ENCODE measurements at places on chromosomes 4 and X.

GRCh38 chrX:40872351-40872750 lies 137.0 kb upstream of the MED14 start:
- no peak for DNase-seq

- no peak for DNase-seq
These were observed 58.0 kb downstream of the ENPEP start for GRCh38 chr4:110533940-110534339.

DNA sequence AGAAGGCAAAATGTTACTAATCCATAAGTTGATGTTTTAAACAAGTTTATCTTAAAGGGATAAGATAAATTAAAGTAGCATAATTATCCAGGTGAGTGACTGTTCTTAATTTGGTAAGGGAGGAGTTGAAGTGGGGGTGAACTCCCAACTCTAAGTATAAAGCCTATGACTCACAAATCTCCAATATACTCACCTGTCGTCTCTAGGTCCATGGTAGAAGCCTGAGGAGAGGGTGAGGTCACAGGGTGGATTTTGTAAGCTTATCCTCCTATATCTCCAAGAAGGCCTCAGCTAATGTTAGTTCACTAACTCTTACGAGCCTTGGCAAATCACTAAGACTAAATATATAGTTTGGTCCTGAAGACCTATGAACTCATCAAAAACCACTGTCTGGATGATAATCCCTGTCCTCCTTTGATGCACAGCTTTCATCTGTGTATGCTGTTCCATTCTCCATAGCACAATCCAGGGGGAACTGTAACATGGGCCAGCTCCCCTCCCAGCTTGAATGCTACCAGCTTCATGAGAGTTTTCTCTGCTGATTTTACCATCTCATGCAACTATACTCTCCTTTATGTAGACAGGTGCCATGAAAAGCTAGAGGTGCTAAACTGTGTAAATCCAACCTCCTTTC lies 158.7 kb downstream of the BTC start:
- no peak for DNase-seq

GRCh38 chrX:9867753-9868152 lies 81.5 kb downstream of the SHROOM2 start:
- DNase-seq = no peak

DNA sequence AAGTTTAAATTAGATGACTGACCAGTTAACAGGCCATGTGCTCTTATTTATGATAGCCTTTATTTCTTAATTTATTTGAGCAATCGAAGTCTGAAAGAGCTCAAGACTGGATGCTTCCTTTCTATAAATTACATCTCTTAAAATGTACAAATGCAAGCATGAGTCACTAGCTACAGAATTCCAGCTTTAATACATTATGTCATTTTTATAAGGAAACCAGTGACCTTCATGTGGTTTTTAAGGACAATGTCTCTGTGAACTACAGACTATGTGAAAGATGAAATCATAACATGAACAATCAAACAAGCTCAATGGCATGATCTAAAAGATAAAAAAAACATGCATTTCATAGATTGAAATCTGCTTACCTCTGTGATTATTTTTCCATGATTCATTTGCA lies 15.4 kb downstream of the HTR2C start:
- no peak for DNase-seq

- no peak for DNase-seq
These were observed 3.2 kb downstream of the ACOX3 start for GRCh38 chr4:8437281-8437680.

DNA sequence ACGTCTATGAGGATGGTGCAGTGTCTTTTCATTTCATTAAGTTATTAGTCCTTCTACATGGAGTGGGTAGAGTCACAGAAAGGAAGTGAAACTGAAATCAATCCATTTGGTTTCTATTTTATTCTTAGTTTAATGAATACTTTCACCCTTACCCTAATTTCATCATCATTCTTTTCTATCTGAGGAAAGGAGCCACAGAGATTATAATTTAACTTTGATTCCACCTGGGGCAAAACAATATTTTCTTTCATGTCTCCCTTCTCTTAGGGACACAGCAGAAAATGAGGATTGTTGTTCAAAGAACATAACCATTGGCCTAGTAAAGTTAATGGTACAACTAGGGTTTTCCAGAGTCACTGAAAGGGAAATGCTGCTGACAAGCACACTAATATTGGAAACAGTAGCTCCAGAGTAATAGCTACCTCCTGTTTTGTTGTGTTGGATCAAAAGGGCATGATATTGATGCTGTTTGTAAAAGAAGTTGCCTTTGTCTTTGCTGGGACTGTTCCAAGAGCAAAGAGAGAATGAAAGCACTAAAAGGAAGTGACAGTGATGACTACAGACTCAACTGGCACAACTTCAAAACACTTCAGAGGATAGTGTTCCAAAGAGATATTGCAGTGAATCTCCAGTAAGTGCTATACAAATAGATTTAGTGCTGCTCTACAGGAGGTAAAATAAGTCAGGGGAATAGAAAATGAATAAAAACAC lies 247.1 kb upstream of the PITX2 start:
- DNase-seq = no peak

- DNase-seq = peak; percentile 17
These were observed 15.5 kb upstream of the HSD17B11 start for GRCh38 chr4:87406462-87406861.

- peak; percentile 98 for DNase-seq
These were observed at the start of gene GRSF1 for GRCh38 chr4:70839589-70840093. Gene GRSF1 (minus strand): TSS chr4:70839890. CDS start chr4:70839827, 63 bp downstream.

GRCh38 chrX:120690941-120691340 lies 61.1 kb upstream of the C1GALT1C1 start:
- no peak for DNase-seq

GRCh38 chr4:142983065-142983464 lies 137.0 kb upstream of the INPP4B start:
- DNase-seq = no peak

DNA sequence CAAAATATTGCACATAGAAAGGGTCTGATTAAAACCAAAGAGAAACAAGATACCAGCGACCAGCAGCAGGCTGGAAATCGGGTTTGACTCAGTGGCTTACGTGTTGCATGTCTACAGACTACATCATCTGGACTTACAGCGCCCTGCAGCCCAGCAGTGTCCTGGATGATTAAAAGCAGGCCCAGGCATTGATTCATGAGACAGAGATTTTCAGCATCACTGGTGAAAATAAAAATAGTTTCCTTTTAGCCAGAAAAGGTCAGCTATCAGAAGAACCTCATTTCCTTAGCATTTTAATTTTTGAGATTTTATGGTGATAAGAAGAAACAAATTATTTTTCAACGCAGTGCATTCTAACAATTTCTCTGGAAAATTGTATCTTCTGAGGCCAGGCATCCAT lies 190.6 kb downstream of the PTTG2 start:
- DNase-seq = no peak

GRCh38 chrX:138345801-138346200 lies 365.7 kb downstream of the FGF13 start:
- DNase-seq = no peak

GRCh38 chr4:75547647-75548387 lies 8.0 kb upstream of the ODAPH start:
- DNase-seq = peak; percentile 71

GRCh38 chr4:16530688-16531635 lies 304.7 kb upstream of the TAPT1 start:
- no peak for DNase-seq

GRCh38 chrX:103562801-103563200 lies 22.5 kb upstream of the TCEAL4 start:
- no peak for DNase-seq

GRCh38 chrX:102950908-102951866 lies 14.1 kb downstream of the RAB40AL start:
- DNase-seq = peak; percentile 65

DNA sequence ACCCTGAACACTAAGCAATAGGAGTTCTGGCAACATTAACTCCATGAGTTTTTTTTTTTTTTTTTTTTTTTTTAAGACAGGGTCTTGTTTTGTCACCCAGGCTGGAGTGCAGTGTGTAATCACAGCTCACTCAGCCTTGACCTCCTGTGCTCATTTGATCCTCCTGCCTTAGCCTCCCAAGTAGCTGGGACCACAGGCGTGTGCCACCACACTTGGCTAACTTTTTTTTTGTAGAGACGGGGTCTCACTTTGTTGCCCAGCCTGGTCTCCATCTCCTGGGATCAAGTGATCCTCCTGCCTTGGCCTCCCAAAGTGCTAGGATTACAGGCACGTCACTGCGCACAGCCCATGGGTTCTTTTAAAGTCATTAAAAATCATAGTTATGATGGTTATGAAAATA lies 5.1 kb downstream of the RHOH start:
- no peak for DNase-seq

DNA sequence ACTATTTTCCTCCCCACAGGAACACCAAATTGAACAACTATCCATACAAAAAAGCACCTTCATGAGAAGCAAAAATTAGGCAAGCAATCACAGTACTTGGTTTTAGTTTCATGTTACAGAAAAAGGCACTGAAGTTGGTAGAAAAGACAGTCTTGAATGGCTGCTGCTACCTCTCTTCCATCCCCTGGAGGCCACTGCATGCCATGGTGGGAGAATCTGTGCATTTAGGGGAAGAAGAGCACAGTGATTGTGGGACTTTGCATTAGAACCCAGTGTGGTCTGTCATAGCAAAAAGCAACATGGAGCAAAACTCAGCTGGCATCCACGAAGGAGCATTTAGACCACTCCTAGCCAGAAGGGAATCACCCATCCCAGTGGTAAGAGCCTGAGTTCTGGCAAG lies 941.9 kb downstream of the PCDH18 start:
- no peak for DNase-seq

DNA sequence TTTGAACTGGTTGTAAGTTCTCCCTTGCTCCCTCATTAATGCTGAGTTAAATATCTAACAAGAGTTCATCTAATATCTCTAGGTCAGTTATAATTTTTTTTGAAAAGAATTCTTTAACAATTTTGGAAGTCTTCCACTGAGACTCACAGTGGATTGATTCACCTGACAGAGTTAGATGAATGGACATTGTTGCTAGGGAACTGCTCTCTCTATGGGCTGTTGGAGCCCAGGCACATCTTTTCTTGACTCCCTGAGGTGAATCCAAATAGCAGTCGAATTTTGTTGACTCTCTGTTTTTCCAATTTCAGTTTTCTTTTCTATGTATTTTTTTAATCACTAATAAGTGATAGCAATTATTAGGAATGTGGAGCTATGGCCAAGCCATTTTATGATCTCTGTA lies 996.1 kb upstream of the PABPC4L start:
- DNase-seq = no peak

- DNase-seq = peak; percentile 87
These were observed 482 bp upstream of the CDS1 start for GRCh38 chr4:84582302-84582987.

- no peak for DNase-seq
These were observed 173.4 kb upstream of the KIT start for GRCh38 chr4:54484383-54484782.

- DNase-seq = no peak
These were observed 166.1 kb downstream of the TENM3 start for GRCh38 chr4:182409271-182409670.

GRCh38 chr4:180240670-180241069 lies 2002.5 kb upstream of the TENM3 start:
- no peak for DNase-seq

DNA sequence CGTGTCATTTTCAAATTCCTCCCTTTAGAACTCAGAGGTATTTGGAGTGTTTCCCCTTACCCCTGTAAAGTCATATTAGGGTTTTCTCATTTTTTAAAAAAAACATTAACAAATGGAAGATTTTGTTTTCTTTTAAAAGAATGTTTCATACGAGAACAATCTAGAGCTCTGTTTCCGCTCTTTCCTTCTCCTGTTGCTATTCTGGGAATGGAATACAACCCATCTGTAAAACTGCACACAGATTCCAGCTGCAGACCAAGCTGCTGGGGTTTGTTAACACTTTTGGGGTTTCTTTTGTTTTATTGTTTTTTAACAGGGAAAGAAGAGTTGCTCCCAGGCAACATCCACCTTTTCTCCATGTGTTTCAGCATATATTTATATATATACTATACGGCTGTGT lies 61.3 kb downstream of the HCCS start:
- no peak for DNase-seq

DNA sequence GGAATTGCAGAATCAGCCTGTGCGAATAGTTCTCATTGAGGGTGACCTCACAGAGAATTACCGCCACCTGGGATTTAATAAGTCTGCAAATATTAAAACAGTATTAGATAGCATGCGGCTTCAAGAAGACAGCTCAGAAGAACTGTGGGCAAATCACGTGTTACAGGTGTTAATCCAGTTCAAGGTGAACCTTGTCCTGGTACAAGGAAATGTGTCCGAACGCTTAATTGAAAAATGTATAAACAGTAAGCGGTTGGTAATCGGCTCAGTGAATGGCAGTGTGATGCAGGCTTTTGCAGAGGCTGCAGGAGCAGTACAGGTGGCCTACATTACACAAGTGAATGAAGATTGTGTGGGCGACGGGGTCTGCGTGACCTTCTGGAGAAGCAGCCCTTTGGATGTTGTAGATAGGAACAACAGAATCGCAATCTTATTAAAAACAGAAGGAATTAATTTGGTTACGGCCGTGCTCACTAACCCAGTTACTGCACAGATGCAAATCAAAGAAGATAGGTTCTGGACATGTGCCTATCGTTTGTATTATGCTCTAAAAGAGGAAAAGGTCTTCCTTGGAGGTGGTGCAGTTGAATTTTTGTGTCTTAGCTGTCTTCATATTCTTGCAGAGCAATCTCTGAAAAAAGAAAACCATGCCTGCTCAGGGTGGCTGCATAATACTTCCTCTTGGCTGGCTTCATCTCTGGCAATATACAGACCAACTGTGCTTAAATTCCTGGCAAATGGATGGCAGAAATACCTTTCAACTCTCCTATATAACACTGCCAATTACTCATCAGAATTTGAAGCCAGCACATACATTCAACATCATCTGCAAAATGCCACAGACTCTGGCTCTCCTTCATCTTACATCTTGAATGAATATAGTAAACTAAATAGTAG lies 10.7 kb downstream of the BBS12 start:
- no peak for DNase-seq
